NCI-H1436 treated with DMSO at 0.1 percent for 48 hours (cell line): ENCODE measurements at places on chromosomes 11 and 22.

GRCh38 chr22:46894851-46895640 is 132.6 kb downstream of the TBC1D22A start:
- DNase-seq, result no peak

DNA sequence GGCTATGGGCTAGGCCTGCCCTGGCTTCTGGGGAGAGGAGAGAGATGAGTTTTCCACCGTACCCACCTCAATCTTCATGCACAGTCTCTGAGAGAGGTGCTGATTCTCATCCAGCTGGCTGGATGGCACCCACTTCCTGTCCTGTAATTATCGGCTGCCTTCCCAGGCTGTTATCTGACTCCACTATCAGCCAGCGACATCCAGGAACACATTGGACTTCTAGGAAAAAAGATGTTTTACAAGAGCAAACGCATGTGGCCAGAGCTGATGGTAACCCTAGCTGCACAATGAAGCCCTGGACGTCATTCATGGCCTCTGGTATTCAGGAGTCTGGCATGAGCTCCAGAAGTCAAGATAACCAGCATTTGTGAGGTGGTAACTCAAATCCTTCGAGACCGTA is 137.4 kb downstream of the EHF start:
- DNase-seq, result no peak

DNA sequence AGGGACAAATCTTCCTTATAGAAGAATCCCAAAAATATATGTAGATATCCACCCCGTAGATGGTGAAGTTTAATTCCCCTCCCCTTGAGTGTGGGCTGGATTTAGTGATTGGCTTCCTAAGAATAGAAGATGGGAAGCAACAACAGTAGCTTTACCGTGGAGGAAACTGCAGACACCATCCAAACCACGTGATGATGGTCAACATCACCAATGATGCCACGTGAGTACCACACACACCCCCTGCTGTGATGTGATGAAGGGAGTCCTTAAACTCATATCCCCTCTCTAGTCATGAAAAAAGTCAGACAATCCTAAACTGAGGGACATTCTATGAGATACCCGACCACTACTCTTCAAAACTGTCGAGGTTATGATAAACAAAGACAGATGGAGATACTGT is 76.4 kb upstream of the SLC22A12 start:
- DNase-seq, result no peak

GRCh38 chr22:34502821-34503220 is 563.1 kb upstream of the ISX start:
- DNase-seq, result no peak

DNA sequence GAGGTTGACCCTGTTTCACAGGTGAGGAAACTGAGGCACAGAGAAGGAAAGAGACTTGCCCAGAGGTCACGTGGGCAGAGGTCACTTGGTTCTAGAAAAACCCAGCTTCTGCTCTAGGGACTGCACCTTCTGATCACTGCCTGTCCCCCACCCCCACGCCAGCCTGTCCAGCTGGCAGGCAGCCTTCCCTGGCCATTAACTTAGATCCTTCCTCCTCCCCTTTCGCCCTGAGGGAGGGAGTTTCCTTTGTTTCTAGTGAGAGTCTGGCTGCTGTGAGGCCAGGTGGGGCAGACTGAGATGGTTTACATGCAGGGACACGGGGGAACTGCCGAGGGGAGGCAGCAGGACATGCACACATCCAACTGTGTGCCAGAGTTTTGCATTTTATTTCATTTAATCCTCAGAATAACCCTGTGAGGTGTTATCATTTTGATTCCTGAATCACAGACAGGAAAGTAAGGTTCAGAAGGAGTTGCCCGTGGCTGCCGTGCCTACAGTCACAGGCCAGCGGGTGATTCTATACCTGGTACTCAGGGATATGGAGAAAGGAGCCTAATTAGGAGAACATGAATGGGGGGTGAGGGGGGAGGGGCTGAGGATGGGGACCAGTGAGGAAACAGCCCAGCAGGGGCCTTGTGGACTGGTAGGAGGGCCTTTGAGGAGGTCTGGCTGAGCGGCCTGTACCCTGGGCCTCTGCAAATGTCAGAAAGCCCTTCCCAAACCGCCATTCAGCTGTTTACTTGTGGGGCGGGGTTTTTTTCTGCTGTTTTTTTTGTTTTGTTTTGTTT is 3.4 kb downstream of the FAM83F start:
- DNase-seq, result no peak

- DNase-seq, result no peak
Observed at GRCh38 chr11:82007521-82007920, 726.1 kb downstream of the FAM181B start.

GRCh38 chr22:40156001-40156516 is 21.7 kb upstream of the TNRC6B start:
- peak; percentile 88 for DNase-seq

DNA sequence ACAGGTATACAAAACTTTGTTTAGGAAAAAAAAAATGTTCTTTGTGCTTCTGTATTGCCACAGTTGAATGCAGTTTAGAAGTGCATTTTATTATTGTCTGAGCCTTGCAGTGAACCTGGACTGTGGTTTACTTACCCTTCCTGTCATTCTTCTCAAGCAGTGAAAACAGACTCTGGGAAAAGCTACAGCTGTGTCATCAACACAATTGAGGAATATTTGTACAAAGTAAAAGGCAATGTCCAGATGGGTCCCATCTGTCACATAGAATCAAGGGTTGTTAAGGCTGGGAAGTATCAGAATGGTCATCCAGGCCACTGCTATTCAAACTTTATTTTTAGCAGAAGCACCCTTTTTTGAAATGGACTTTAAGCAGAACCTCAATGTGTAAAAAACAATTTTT is 73.3 kb downstream of the TRIM44 start:
- DNase-seq, result no peak

GRCh38 chr22:46573781-46574437 is 36.5 kb upstream of the CELSR1 start:
- DNase-seq, result no peak

GRCh38 chr11:84129961-84130576 is 843.9 kb upstream of the CCDC90B start:
- no peak for DNase-seq

DNA sequence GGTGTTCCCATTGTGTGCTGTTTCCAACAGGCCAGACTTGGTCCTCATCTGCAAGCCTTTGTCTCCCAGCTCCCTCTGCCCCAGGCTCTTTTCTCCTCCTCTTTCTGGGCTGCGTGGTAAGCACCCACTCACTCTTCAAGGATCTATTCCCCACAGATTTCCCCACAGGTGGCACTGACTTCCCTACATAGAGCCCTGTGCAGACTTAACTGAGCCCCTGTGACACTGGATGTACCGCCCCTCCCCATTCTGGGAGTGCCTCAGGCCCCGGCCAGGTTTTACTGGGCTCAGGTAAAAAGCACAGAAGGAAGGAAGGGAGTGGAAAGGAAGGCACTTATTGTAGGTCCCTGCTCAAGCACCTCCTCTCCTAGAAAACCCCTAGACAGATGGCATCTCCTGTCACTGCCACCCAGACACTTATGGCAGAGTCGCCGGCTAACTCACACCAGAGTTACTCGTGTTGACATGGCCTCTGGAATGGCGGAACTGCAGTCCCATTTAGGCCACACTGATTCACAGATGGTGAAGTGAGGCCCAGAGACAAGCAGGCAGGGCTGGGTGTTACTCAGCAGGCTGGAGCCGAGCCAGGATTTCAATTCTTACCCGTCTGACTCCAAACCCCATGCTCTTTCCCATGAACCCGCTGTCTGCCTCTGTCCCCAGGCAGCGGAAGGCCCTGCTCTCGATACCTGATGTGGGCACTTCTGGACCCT is 47.2 kb downstream of the LRRC32 start:
- no peak for DNase-seq
